Astrocyte (in vitro differentiated cells and primary cell): ENCODE measurements at places on chromosomes 6 and 20.

GRCh38 chr6:40778196-40778595 lies 191.0 kb upstream of the LRFN2 start:
- peak; percentile 23 for DNase-seq

DNA sequence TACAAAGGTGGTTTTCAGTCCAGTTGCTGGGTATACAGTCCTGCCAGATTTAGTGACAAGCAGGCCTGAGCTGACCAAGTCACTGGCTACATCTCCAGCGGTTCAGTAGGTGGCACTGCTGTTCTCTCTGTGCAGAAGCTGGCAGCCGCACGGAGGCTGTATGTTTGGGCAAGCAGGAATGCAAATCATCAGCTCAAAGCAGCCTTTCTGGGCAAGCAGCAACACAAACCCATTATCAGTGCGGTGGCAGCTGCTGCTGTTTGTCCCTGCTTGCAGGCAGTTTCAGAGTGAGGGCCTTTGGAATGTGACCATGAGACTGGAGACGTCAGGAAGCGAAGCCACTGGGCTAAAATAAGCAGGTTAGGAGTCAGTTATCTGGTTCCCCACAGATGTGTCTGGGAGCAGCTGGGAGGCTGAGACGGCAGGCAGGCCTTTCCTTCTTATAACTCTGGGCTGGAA lies 72.5 kb downstream of the TXLNB start:
- DNase-seq: peak; percentile 94

- DNase-seq: no peak
These were observed 4.0 kb upstream of the TLDC2 start for GRCh38 chr20:36871640-36872570.

GRCh38 chr20:1417790-1418189 lies 24.9 kb upstream of the FKBP1A start:
- DNase-seq: no peak

GRCh38 chr6:12602342-12602741 lies 114.2 kb upstream of the PHACTR1 start:
- no peak for DNase-seq

DNA sequence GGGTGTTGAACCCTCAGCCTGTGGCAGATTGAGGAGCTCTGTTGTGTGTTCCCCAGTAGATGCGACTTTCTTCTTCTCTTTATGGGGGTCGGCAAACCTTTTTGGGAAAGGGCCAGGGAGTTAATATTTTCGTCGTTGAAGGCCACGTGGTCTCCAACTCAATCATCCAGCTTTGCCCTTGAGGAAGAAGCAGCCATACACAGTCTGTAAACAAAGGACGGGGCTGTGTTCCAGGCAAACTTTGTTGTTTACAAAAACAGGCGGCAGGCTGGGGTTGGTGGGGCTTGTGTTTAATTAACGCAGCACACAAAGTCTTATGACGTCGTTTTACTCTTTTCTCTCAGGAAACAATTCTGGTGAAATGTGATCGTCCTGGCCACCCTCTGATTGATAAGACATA lies 20.2 kb downstream of the KIF25 start:
- no peak for DNase-seq
